ENCODE measurements at places on chromosomes 7 and 10.

- DNase-seq, result no peak
Observed at GRCh38 chr7:89987665-89988064, 166.6 kb upstream of the STEAP1 start.

- DNase-seq, result peak; percentile 46
Observed at GRCh38 chr7:7265081-7266075, 83.0 kb downstream of the C1GALT1 start.

DNA sequence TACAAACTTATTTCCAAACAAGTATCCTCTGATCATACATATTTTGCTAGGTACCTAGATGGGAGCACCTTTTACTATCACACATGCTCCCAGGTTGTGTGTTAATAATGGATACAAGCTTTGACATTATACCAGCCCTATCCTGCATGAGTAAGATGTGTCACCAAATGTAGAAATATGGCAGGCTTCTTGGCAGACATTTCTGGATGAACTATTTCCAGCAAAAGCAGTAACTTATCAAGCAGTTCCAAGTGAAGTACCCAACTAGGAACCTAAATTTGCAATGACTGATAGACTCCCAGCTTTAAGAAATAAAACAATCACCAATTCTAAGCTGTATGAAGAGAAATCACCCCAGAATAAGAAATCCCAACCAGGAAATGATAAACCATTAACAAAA lies 103.7 kb upstream of the TMEM72 start:
- no peak for DNase-seq

- peak; percentile 68 for DNase-seq
Observed at GRCh38 chr10:123559066-123559822, 106.9 kb upstream of the GPR26 start.

- peak; percentile 38 for DNase-seq
Observed at GRCh38 chr7:47249361-47249760, 332.6 kb downstream of the TNS3 start.

GRCh38 chr7:18770822-18771221 lies 275.3 kb downstream of the HDAC9 start:
- peak; percentile 46 for DNase-seq

- DNase-seq, result no peak
Observed at GRCh38 chr10:77726732-77727131, 89.1 kb upstream of the KCNMA1 start.

GRCh38 chr10:99526861-99527504 lies 5.8 kb upstream of the NKX2-3 start:
- no peak for DNase-seq

DNA sequence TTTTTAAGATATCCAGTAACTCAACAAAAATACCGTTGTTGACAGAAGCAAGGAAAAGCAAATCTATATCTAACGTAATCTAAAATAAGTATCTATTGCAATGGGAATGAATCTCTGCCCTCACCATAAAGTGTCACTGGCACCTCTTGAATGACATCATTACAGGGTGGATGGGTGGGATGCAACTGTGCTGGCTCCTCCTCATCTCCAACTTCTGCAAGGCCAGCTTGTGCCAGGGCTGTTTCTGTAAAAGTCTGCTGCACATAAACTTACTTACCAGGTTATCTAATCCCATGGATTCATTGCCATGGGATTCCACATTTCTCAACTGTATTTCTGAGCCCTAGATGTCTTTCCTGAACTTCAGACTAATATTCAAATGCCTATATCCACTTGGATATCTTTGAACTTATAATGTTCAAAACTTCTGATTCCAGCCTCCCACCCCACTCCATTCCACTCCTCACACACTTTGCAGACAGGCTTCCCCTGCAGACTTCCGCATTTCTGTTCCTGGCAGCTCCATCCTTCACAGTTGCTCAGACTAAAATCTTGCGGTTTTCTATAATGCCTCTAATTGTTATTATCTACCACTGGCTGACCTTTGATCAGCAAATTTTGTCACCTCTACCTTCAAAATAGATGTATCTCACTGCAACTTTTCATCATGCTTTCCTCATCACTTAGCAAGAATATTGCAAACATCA lies 10.7 kb downstream of the FGL2 start:
- DNase-seq, result no peak

GRCh38 chr7:158759749-158760444 lies 55.3 kb upstream of the NCAPG2 start:
- DNase-seq, result no peak

DNA sequence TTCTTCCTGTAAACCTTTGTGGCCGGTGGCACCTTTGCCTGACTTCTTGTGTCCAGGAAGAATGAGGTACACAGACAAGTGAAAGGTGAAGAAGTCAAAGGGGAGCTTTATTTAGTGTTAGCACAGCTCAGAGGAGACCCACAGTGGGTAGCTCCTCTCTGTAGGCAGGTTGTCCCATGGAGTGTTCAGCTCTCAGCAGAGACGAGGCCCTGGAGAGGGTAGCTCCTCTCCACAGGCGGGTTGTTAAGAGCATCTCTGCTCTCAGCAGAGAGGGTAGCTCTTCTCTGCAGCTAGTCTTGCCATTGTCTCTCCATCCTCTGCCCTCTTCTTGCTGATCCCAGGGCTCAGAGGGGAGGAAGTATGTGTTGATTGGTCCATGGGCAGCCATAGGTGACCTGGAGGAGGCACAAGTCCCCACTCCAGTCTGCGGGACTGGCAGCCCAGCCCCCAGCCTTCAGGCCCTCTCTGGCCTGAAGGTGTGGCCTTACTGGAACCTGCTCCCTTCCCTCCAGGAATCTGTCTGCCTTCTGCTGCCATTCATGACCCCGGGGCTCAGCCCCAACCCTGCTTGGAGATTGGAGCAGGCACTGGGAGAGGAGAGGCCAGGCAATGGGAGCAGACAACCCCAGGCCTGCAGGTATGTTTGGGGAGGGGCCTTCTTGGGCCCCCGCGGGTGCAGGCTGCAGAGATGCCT lies 24.5 kb downstream of the HHEX start:
- no peak for DNase-seq

- peak; percentile 66 for DNase-seq
Observed at GRCh38 chr7:151058781-151059366, 515 bp upstream of the SLC4A2 start.

- peak; percentile 79 for DNase-seq
Observed at GRCh38 chr10:49161411-49161997, 26.7 kb downstream of the TMEM273 start.

DNA sequence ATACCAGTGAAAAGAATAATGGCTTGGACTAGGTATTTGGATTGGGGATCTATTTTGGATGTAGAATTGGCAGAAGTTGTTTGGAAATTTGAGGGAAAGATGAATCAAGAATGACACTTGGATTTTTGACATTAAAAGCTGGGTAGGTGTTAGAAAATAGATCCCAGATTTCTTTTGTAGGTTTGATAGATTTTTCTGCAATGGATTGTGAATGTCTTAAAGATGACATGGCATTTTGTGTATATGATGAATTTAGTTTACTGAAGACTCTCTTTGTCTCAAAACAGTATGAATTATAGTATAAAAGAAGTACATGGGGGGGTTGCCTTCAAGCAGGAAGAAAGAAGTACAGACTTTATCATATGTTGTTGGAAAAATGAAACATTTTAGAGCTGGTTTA lies 75.8 kb downstream of the MPLKIP start:
- peak; percentile 16 for DNase-seq

DNA sequence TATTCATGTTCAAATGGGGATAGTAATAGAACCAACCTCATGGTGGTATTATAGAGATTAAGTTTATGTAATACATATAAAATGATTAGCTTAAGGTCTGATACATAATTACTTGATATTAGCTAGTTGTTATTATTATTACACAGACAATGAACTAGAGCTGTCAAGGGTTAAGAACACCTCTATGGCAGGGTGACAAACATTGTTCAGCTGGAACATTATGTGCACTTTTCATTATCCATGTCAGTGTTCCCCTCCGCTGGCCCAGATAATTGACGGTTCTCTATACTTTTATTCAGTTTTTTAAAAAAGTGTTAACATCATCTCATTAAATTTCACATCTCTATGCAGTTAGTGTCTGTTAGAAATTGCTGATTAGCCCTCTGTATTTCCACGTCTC lies 142.1 kb downstream of the CDK14 start:
- DNase-seq, result no peak

DNA sequence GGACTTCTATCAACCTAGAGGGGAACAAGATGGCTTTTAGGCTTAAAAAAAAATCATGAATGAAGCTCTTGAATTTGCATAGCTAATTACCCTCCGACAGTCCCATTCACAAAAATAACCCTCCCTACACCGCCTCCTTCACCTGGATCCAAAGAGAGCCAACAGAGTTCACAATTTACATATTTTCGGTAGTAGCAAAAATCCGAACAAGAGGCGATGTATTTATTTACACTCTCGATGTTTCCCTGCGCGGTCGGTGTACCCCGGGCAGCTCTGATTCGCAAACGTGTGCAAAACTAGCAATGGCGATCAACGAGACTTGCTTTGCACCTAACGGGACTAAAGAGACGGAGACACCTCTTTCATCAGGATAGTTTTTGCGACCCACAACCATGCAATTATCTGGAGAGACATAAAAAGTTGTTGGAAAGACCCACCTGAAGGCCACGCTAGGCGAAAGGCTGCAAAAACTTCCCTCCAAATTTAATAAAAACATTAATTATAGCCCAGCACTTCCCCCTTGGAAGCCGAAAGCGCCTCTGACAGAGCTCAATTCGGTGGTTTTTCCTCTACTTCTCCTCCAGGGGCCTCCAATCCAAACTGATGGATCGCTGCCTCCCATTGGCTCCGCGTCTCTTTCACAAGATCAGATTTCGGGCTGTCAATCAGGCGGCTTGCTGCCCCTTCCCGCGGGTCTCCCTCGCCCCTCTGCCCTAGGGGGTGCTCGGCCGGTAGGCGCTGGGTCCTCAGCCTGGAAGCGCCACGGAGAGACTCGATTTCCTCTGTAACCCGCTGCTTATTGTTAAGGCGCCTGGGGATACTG lies at the start of gene ETV1:
ETV1 (minus strand) TSS at position 541 of the 823 bp plus-strand sequence. CDS start 614 bp downstream, outside the sequence.
- DNase-seq, result peak; percentile 86

DNA sequence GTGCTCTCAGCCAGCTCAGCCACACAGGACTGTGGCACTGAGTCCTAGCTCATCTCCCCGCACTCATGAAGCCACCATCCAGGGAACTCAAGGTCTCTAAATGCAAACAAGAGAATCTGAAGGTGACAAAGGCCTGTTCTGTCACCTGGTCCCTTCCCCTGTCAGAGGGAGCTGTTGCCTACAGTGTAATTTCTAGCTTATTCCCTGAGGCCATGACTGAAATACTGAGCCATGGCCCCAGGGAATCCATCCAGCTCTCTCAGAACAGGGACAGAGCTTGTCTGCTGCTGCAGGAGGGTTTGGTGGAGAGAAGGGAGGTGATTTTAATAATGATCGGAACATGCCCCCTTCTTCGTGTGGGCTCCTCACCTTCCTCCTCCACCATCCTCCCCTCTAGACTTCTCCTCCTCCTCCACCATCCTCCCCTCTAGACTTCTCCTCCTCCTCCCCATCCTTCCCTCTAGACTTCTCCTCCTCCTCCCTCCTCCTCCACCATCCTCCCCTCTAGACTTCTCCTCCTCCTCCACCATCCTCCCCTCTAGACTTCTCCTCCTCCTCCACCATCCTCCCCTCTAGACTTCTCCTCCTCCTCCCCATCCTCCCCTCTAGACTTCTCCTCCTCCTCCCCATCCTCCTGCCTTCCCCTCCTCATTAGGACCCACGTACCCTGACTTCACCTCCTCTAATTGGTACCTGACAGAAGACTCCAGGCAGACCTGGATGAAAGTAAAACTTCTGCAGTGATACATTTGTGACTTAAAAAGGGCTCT lies 338.0 kb upstream of the MKI67 start:
- DNase-seq, result peak; percentile 63

- no peak for DNase-seq
Observed at GRCh38 chr10:19840776-19841175, 24.5 kb downstream of the PLXDC2 start.

- peak; percentile 21 for DNase-seq
Observed at GRCh38 chr7:1659696-1660095, 10.4 kb upstream of the ELFN1 start.

DNA sequence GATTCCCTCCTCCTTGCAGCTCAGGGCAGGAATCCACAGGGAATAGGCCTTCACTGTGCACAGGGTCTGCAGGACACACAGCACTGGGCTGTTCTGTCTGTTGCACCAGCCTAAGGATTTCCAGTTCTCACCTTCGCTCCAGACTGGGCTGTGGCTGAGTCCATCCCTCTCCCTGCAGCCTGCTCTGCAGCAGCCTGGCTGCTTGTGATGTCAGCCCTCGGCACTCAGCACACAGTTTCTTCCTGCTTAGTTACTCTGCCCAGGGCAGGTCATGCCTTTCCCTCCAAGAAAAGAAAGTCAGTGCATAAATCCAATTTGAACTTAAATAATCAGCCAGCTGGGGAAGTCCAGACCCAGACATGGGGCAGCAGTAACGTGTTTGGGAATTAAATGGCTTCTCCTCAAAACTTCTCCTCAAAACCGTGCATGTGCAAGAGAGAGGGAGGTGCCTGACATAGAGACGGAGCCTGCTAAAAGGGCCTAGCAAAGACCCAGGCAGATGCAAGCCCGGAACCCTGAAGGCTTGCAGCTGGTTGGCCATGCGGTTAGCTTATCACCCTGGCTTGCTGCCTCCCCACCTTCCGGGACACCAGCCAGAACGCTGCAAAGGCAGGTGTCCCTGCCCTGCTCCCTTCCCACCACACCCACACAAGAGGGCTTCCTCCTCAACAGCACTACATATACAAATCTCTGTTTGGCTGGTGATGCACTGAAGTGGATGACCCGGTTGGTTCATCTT lies 10.9 kb upstream of the GDF2 start:
- peak; percentile 21 for DNase-seq

DNA sequence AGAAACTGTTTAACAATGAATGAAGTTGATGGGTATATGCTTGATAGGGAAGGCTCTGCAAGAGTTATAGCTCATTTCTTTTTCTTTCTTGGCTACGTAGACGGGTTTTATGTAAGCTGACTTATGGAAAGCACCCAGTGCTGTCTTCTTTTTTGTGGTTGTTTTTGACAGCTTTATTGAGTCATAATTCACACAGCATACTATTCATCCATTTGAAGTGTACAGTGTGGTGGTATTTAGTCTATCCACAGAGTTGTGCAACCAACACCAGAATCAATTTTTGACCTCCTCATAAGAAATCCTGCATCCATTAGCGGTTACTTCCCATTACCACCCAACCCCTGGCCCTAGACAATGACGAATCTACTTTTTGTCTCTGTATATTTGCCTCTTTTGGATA lies 240.6 kb upstream of the KIAA1217 start:
- no peak for DNase-seq

DNA sequence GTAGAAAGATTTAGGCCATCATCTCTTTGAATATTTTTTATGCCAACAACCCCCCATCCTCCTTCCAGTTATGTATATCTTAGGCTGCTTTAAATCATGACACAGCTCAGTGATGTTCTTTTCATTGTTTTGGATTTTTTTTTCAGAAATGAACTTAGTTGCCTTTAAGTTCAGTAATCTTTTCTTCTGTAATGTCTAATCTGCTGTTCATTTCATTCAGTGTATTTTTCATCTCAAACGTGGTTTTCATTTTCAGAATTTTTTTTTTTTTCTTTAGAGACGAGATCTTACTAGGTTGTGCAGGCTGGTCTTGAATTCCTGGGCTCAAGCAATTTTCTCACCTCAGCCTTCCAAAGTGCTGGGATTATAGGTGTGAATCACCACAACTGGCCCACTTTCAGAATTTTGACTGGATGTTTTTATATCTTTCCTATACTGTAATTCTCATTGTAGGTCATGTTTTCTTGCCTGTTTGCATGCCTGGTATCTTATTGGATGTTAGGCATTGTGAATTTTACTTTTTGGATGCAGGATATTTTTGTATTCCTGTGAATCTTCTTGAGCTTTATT lies 8.1 kb downstream of the ZNF487 start:
- DNase-seq, result no peak

GRCh38 chr7:113812591-113813255 lies 106.1 kb downstream of the PPP1R3A start:
- DNase-seq, result no peak

GRCh38 chr10:46306516-46307184 lies 19.9 kb downstream of the ANTXRL start:
- DNase-seq, result no peak

GRCh38 chr10:114274616-114275453 lies 35.8 kb downstream of the VWA2 start:
- no peak for DNase-seq
